ENCODE measurements at places on chromosomes 4 and X.

- peak; percentile 56 for DNase-seq
These were observed 48.4 kb upstream of the SLC7A3 start for GRCh38 chrX:70979136-70979762.

- no peak for DNase-seq
These were observed 122.3 kb upstream of the TMEM164 start for GRCh38 chrX:109880629-109881028.

DNA sequence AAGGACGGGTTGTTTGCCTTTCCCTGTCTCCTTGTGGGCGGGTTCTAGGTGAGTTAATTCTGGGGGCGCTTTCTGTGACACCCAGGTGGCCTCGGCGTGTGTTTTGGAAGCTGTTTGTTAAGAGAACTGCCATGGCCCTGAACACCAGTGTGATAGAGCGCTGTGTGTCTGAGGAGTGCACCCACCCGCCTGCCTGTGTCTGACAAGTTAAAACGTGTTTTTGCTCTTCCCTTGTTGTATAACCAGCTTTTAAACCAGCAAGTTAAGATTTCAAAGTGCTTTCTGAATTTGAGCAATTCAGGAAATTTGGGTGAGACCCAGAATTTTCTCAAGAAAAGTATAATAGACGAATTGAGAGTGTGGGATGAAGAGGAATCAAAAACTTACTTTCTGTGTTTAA, 55.2 kb upstream of the HGFAC start:
- no peak for DNase-seq

GRCh38 chr4:94583914-94584641, 132.3 kb downstream of the PDLIM5 start:
- DNase-seq: no peak

DNA sequence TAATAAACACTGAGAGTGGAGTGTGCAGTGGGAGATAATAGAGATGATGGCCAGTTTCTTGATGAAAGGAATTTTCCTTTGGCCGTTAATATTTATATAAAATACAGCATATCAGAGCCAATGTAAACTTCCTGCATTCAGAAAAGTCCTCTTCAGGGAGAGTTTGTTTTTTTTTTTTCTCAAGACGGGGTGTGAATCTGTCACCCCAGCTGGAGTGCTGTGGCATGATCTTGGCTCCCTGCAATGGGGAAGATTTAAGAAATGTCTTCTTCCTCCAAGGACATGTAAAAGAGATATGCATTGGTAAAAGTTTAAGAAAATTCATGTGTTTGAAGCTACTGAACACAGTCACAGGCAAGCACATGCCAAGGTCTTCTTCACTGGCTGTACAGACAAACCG, 25.4 kb upstream of the TBC1D9 start:
- no peak for DNase-seq

DNA sequence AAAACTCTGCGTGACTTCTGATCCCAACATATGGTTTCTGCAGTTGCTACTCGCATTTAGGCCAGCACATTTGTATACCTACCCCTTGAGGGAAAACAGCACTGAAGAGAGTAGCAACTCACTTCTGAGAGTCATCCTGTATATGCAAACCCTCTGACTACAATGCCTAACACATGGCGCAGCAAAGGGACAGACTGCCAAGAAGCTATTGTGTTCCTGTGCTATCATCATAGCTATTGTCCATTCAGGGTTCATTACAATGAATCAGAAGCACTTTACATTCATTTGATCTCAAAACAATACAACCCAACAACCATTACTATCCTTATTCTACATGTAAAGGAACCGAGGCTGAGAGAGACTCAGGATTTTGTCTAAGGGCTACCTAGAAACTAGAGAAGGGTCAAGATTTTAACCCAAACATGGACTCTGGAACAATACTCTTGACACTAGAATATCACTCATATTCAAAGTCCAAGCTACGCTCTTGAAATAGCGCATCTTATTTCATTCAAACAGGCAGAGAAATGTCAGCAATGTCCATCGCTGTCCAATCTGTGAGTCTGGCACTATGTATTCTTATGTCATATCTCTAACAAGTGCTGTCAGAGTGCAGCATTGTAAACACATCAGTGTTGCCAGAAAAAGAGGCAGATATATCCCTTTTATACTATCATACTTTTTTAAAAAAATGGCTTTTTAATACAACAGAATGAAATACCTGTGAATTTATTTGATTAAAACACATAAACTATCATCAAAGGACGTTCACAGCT, 173.6 kb downstream of the CORIN start:
- DNase-seq: no peak

GRCh38 chr4:105996845-105997244, 101.6 kb downstream of the NPNT start:
- no peak for DNase-seq

DNA sequence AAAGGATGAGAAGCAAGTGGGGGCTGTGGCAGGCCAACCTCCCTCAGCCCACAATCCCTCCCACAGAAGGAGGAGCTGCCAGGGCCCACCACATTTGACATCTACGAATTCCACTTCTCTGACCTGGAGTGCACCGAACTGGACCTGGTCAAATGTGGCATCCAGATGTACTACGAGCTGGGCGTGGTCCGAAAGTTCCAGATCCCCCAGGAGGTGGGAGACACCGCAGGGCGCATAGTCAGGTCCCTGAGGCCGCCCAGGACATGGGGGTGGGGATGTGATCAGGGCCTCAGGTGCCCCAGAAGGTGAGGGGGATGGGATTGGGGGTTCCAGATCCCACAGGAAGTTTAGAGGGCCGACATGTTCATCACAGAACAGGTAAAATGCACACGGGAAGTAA, 13.7 kb downstream of the ATP5ME start:
- no peak for DNase-seq

DNA sequence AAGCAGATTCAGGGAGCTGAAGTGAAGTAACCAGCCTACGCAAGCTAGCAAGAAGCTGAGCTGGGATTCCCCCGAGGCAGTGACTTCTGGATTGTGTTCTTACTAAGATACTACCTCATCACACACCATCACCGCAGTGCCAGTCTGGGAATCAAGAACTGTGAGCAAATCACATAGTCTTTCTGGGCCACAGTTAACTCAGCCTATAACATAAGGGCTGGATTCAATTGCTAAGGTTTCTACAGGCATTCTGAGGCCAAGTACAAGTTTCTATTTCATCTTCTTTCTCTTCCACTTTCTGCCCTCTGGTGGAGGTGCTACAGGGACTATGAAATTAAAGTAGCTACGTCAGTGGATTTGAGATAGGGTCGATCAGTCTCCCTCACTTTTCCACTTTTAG, 1.4 kb upstream of the CORIN start:
- peak; percentile 39 for DNase-seq
